ENCODE measurements at places on chromosomes 6 and 20.

- peak; percentile 57 for DNase-seq
Observed at GRCh38 chr6:170290296-170291128, at the start of gene DLL1. Gene DLL1, minus strand, starts transcription at chr6:170291078. Its CDS starts 939 bp downstream, at chr6:170290139.

- DNase-seq = no peak
Observed at GRCh38 chr20:32960222-32960518, 44.1 kb downstream of the SUN5 start.

GRCh38 chr6:15994814-15995459, 133.9 kb upstream of the MYLIP start:
- DNase-seq = no peak

- DNase-seq = no peak
Observed at GRCh38 chr6:70996106-70996505, 39.2 kb upstream of the B3GAT2 start.

DNA sequence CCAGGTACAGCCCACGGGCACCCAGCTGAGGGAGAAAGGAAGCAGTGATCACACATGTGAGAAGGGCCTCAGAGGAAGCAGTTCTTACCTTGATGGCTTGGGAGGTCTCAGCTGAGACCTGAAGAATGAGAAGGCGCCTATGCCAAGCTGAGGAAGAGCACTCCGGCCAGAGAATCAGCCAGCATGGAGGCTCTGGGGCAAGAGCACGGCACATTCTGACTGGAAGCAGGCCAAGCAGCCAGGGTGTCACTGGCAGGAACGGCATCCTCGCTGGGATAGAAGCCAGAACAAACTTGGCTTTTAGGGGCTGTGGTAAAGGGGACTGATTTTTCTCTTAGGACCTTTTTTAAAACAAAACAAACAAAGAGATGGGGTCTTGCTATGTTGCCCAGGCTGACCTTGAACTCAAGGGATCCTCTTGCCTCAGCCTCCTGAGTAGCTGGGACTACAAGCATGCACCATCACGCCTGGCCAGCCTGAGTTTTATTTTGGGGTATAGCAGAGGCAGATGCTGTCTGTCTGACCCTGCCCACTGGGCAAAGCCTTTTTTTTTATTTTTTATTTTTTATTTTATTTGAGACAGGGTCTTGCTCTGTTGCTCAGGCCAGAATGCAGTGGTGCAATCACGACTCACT, 17.6 kb downstream of the GHRH start:
- DNase-seq = no peak

- DNase-seq = no peak
Observed at GRCh38 chr20:7984192-7984591, 35.4 kb downstream of the TMX4 start.

DNA sequence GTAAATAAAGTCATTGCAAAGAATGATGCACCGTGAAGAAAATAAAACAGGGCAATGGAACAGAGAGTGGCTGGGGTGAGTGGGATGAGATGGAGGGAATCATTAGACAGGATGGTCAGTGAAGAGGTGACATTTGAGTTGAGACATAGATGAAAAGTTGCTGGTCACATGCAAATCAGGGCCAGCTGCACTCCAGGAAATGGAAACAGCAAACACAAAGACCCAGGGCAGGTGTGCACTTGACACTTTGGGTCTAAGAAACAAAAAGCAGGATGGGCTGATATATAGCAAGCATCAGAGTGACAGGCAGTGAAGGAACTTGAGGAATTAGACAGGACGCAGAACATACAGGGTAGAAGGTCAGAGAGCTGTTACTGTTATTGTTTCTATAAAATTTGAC, 171.5 kb upstream of the RIPOR2 start:
- no peak for DNase-seq

- DNase-seq = no peak
Observed at GRCh38 chr20:39795401-39796272, 833.5 kb downstream of the DHX35 start.

GRCh38 chr6:137264311-137265075, 45.3 kb upstream of the IFNGR1 start:
- no peak for DNase-seq

- no peak for DNase-seq
Observed at GRCh38 chr20:24891546-24892393, 57.3 kb upstream of the CST7 start.

DNA sequence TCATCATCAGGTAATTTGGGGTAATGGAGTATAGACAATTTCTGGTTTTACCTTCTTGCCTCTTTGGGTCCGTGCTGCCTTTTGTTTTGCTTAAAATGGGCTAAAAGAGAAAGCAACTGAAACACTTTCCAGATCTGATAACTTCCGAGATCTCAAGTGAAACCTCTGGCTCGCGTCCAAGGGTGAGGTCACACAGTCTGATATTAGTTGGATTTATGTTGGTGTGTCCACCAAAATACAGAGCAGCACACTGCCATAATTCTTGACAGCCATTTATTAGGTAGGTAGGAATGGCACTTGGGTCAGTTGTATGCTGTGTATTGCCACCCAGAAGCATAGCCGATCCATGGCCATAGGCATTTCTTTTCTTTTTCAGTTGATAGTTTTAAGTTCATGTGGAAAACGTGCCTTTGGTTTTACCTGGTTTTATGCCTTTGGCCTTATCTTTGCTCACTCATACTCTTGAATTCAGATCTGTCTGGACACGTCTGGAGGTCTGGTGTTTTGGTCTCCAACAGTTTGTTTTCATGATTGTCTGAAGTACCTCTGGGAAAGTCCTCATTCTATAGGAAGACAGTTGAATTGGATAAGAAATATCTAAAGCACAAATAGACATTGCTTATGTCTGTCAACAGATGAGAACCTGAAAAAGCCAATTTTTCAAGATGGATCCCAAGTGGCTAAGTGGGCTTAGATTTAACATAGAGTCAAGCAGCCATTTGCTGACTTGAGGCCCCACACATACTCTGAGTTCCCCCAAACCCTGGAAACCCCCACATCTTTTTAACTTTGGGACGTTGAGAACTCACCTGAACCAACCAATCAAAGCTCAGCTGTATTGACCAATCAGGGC, 320.8 kb downstream of the SOX4 start:
- peak; percentile 70 for DNase-seq

DNA sequence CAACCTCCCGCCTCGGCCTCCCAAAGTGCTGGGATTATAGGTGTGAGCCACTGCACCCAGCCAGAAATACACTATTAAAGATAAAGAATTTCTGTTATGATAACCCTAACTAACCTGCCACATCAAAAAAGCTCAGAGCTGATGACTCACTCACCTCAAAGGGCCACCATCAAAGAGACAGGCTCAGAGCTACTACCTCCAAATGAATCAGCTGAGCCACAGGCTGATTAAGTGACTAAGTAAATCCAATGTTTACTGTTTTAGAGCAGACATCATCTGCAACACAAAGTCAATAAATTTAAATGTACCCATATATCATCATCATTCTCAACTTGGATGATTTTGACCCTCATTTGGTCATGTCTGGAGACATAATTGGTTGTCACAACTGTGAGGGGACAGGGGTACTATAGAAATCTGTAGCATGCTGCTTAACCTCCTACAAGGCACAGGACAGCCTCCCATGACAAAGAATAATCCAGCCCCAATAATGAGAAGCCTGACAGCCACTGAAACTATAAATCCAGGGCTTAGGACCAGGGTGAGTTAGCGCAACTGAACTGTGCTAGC, 106.5 kb downstream of the ATP9A start:
- DNase-seq = no peak

DNA sequence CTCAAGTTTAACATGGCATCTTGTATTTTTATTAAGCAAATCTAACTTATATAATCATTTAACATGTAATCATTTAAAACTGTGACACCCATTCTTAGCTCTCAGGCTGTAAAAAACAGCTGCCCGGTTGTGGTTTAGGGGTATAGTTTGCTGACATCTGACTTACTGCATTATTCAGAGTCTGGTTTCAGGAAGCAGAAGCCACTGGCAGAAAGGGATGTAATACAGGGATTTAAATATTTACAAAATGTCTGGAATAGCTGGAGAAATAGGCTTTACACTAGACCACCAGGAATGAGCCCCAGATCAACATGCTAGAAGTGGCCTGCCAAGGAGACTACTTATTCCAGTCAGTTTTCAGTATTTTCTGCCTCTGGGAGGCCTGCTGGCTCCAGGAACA, 421.1 kb downstream of the CD109 start:
- no peak for DNase-seq

GRCh38 chr6:26327450-26328264, 37.3 kb upstream of the BTN3A2 start:
- DNase-seq = no peak

- DNase-seq = no peak
Observed at GRCh38 chr6:1197309-1197708, 114.6 kb upstream of the FOXQ1 start.

DNA sequence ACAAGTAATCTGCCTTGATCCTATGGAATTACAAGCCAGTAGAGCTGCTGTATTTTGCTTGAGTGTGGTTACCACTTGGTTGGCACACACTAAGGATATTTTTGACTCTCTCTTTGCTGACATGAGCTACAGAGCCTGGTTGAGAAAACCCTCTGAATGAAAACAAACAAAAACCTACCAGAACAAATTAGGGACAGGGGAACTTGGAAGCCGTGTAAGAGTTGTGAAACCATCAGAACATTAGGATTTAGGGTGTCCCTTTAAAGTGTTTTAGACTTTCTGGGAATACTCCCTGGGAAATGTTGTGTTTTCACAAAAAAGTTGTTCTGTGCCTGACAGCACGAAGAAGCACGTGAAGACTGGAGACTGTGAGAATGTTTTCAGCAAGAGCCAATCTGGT, 20.5 kb upstream of the PDE7B start:
- no peak for DNase-seq

GRCh38 chr6:11381801-11382513, 149.5 kb upstream of the NEDD9 start:
- no peak for DNase-seq

DNA sequence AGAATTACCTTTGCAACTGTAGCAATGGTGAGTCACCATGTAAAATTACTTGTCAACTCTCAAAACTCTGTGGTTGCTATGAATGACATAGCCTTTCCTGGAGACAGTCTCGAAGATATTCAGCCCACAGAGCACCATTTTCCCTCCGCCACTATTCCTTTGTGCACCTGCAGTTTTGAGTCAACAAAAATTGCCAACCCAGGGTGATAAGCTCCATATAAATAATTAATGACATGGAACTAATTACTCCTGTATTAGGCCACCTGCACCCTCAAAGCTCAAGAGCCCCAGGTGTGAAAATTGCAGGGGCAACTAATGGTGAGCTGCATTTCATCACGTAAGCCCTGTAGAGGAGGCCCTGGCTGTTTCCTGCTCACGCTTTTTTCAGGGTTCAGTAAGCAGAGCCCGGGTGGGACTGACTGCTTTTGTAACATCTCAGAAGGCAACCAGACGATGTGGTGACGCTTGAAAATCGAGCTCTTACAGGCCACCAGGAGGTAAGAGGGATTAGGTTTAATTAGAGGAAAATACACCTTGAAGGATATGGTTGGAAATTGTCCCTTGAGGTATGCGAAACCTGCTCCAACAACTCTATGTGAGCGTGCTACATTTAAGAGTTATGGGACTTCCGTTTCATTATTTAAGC, 70.8 kb downstream of the BMP2 start:
- DNase-seq = no peak

DNA sequence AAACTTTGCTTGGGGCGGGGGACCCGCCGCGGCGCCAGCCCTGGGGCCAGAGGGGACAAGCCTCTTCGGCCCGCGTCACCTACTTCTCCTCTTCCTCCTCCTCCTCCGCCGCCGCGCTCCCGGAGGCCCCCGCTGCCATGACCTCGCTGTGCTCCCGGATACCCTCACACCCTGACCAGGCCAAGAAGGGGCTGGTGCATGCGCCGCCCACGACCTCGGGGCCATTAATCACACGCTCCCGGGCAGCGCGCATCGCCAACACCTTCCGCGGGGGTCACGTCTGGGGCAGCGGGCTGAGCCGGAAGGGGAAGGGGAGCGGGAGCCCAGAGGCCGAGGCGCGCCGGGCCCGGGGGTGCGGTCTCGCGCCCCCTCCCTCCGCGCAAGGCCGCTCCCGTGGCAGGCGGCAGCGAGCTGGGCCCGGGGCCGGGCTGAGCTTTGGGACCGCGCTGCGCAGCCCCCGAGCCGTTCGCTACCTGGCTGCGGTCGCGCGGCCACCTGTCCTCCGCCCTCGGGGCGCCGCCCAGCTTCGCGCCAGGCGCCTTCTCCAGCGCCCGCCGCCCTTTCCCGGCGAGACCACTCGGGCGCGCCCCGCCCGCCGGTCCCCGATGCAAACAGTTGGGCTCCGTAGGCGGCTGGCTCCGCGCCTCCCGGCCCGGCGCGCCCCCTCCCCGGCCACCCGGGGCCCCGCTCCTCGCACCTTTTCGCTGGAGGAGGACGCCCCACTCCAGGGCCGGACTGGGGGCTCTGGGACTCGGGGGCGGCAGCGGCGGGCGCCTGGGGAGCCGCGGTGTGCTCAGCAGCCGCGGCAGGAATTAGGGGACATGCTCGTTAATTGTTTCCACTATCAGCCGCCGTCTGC, 575 bp upstream of the CNR1 start:
- no peak for DNase-seq

- peak; percentile 40 for DNase-seq
Observed at GRCh38 chr20:36319356-36320260, 13.5 kb downstream of the DLGAP4 start.

- DNase-seq = no peak
Observed at GRCh38 chr6:87373377-87373776, 28.8 kb downstream of the C6orf163 start.

DNA sequence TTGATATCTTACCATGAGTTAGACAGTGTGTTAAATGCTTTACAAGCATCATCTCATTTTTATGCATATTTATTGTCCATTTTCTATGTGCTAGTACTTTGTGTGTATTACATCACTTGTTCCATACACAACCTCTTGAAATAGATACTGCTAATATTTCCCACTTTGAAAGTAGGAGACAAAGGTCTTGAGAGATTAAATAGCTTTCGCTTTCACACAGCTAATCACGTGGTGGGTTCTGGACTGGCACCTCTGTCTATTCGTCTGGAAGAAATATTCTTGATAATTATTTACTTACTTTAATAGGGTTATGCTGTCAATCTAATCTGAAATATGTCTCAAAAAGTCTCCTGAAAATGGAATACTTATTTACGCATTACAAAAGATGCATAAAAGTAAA, 30.2 kb downstream of the EPHA7 start:
- no peak for DNase-seq

GRCh38 chr6:166907373-166907841, 48.9 kb downstream of the RNASET2 start:
- no peak for DNase-seq

- no peak for DNase-seq
Observed at GRCh38 chr20:10012464-10012863, 22.3 kb upstream of the ANKEF1 start.

DNA sequence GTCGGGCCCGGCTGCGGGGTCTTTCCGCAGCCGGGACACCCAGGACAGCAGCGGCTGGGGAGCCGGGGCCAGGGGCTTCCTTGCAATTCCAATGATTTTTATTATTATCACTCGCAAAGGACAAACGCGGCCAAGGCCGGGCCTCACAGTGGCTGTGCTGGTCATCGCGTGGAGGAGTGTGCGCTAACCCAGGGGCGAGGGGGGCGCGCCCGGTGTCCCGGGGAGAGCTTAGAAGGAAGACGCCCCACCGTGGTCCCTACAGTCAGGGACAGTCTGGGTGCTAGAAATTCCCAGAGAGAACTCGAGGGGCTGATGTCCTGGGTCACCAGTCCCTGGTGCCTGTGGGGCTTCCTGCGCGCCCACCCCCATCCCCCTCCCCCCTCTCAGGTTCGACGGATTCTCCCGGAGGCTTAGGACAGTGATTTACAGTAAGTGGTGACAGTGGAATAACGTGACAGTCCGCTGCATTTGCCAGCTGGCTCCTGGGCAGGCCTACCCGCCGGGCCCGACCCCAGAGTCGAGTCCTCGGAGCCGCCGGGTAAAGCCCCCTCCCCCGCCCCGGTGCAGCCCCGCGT, 9.5 kb downstream of the FOXC1 start:
- DNase-seq = no peak
